Prostate gland (tissue), 2 donors: ENCODE measurements at places on chromosomes 4 and X. TPM values are rescaled to one million over a fixed set of nuclear protein-coding genes. Genes with fewer than 3 reads are reported as not detected.

GRCh38 chr4:166039822-166040221 is 166.8 kb downstream of the TLL1 start:
- H3K36me3 ChIP-seq: no peaks in the 10 kb centered on the region
- H3K4me1 ChIP-seq: no peaks in the 10 kb centered on the region
- DNase-seq: no peak
- H3K4me3 ChIP-seq: no peak overlapping the region

GRCh38 chr4:113499696-113500095 is 261.8 kb downstream of the CAMK2D start:
- H3K36me3 ChIP-seq: no peaks in the 10 kb centered on the region
- no peaks in the 10 kb centered on the region for H3K27me3 ChIP-seq
- no peak overlapping the region for H3K4me3 ChIP-seq
- no peak for DNase-seq
- no peaks in the 10 kb centered on the region for H3K4me1 ChIP-seq

GRCh38 chrX:16240231-16240905 is 73.1 kb downstream of the MAGEB17 start:
- H3K27ac ChIP-seq: no peak overlapping the region
- no peak overlapping the region for H3K4me3 ChIP-seq
- H3K36me3 ChIP-seq: no peaks in the 10 kb centered on the region
- DNase-seq: no peak

DNA sequence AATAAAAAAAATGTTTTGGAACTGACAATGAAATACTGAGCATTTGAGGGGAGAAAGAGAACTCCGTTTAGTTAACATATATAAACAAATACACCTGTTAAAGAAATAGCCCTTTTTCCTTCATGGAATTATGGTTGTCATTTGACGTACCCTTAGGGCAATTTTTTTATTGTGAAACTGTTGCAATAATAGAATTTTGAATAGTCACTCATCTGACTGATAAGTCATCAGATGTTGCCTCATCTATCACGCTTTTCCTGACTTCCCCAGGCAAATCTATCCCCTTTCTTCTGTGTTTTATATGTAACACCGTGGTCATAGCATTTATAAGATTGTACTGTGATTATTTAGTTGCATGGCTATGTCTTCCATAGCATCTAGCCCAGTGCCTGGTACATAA is 69.0 kb upstream of the HDAC8 start:
- H3K27me3 ChIP-seq: no peaks in the 10 kb centered on the region
- H3K4me3 ChIP-seq: no peak overlapping the region
- no peak for DNase-seq

GRCh38 chr4:80182237-80182866 is 15.0 kb upstream of the PRDM8 start:
- no peaks in the 10 kb centered on the region for H3K27me3 ChIP-seq
- H3K4me1 ChIP-seq: no peaks in the 10 kb centered on the region
- H3K4me3 ChIP-seq: no peak overlapping the region
- DNase-seq: no peak
- H3K27ac ChIP-seq: no peak overlapping the region
- no peaks in the 10 kb centered on the region for H3K36me3 ChIP-seq

- H3K36me3 ChIP-seq: no peaks in the 10 kb centered on the region
- H3K4me3 ChIP-seq: peak overlapping the region; percentile 15
- no peaks in the 10 kb centered on the region for H3K27me3 ChIP-seq
- H3K27ac ChIP-seq: no peak overlapping the region
- no peaks in the 10 kb centered on the region for H3K4me1 ChIP-seq
These were observed 4.0 kb upstream of the ZNF518B start for GRCh38 chr4:10461091-10461849.

DNA sequence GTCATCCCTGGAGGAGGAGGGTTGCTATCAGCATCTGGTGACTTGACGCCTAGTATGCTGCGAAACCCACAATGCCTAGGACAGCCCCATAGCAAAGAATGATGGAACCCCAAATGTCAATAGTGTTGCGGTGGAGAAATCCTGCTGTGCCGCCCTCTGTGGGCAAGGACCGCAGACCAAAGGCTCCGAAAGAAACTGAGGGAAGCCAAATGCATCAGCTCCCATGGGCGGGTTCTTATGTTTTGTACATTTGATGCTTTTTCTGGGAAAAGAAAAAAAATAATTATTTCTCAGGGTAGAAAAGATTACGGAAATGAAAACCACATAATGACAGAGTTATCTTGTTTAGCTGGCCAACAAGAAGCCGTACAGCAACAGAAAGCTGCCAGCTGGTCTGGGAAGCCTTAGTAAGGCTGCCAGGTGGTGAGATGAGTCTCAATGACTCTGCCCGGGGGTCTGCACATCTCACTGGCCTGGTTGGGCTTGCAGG is 95.0 kb upstream of the TBL1X start:
- DNase-seq: no peak
- H3K27me3 ChIP-seq: no peaks in the 10 kb centered on the region
- no peaks in the 10 kb centered on the region for H3K4me1 ChIP-seq
- no peaks in the 10 kb centered on the region for H3K36me3 ChIP-seq
- no peak overlapping the region for H3K27ac ChIP-seq

DNA sequence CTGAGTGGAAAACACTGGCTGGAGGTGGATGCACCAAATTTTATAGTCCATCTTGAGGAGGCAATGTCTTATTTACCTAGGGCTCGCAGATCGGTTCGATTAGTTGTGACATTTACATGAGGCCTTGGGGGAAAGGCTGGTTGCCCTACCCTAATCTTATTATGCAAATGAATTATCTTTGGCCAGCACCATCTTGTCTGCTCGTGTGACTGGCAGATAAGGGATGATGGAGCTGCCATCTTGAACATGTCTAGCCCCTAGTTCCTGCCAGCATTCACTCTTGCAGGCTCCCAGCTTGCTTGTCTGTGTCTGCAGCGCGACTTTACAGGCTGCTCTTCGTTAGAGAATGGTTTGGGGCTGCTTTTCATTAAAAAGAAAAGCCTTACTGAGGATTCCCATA is 61.9 kb downstream of the SEC24B start:
- H3K36me3 ChIP-seq: no peaks in the 10 kb centered on the region
- no peaks in the 10 kb centered on the region for H3K27me3 ChIP-seq

GRCh38 chrX:6095469-6095868 is 133.2 kb downstream of the NLGN4X start:
- H3K36me3 ChIP-seq: no peaks in the 10 kb centered on the region
- no peaks in the 10 kb centered on the region for H3K27me3 ChIP-seq
- DNase-seq: no peak
- H3K27ac ChIP-seq: no peak overlapping the region
- no peaks in the 10 kb centered on the region for H3K4me1 ChIP-seq
- H3K4me3 ChIP-seq: no peak overlapping the region

DNA sequence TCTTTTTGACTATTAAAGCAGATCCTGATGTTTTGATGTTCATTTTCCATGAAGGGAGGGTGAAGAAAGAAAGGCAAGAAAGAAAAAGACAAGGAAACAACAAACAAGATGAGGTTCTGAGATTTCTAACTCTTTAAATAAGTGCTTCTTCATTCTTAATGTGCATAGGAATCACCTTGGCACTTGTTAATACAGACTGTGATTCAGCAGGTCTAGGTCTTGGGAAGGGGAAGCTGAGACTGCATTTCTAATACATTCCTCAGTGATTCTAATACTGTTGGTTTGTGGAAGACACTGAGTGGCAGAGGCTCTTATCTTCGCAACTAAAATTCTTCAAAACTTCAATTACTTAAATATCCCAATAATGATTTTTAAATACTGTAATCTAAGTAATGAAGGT is 95.2 kb upstream of the NAP1L5 start:
- no peak overlapping the region for H3K27ac ChIP-seq
- DNase-seq: no peak
- H3K4me3 ChIP-seq: no peak overlapping the region
- no peaks in the 10 kb centered on the region for H3K36me3 ChIP-seq

DNA sequence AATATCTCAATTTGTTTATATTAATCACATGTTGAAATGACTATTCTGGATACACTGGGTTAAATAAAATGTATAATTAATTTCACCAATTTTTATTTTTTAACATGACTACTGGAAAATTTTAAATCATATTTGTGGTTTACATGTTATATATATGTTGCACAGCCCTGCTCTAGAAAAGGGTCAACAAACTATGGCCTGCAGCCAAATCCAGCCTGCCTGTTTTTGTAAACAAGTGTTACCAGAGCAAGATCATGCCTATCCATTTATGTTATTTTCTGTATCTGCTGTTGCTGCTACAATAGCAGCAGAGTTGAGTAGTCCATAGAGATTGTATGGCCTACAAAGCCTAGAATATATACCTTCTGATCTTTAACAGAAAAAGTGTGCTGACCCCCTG is 1.2 kb downstream of the TCEANC start:
- H3K4me3 ChIP-seq: no peak overlapping the region
- no peaks in the 10 kb centered on the region for H3K27me3 ChIP-seq
- H3K27ac ChIP-seq: no peak overlapping the region
- no peaks in the 10 kb centered on the region for H3K4me1 ChIP-seq

DNA sequence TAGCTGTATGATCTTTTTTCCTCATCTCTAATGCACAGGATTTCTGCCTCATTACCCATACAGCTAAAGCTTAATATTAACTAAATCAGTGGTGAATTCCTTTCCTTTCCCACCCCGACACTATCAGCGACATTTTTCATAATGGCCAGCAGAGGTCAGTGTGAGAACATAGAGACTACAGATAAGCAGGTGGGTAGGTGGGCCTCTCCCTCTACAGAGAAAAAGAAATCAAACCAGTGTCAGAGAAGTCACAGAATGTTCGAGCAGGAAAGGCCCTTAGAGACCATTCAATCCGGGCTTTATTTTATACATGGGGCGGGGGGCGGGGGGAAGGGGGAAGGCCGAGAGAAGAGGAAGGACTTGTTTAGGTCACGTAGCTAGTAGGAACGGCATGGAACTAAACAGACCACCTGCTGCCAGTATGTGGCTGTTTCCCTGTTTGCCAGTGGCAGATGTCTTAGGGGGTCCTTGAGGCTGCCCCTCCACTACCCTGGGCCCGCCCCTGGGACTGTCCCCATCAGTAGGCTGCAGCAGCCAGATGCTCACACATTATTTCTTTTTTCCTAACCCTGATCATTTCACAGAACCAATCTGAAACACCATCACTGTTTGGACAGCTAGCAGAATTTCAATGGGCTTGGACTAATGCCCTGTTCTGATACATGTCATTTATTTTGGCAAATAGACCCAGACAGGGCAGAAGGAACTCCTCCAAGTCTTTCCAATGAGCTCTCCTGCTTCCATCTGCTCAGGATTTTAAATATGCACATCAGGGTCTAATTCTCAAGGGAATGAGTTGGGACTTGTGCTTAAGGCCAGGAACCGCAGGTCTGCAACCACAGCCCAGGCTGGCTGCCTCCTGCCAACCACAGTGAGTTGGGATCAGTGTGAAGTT is 133.4 kb downstream of the ATG4A start:
- H3K4me1 ChIP-seq: no peaks in the 10 kb centered on the region
- DNase-seq: peak; percentile 22
- H3K36me3 ChIP-seq: no peaks in the 10 kb centered on the region
- peak overlapping the region; percentile 22 for H3K27ac ChIP-seq
- H3K27me3 ChIP-seq: no peaks in the 10 kb centered on the region

GRCh38 chrX:132488819-132489577 is at the start of gene MBNL3:
MBNL3 (minus strand) TSS chrX:132489038; CDS start chrX:132439611, 49,427 bp downstream.
- DNase-seq: peak; percentile 26
- peak within 1 kb of the TSS; percentile 49 for H3K4me3 ChIP-seq
- no peaks in the 10 kb centered on the region for H3K4me1 ChIP-seq
- H3K36me3 ChIP-seq: no peaks in the 10 kb centered on the region
- peak within 1 kb of the TSS; percentile 77 for H3K27ac ChIP-seq

DNA sequence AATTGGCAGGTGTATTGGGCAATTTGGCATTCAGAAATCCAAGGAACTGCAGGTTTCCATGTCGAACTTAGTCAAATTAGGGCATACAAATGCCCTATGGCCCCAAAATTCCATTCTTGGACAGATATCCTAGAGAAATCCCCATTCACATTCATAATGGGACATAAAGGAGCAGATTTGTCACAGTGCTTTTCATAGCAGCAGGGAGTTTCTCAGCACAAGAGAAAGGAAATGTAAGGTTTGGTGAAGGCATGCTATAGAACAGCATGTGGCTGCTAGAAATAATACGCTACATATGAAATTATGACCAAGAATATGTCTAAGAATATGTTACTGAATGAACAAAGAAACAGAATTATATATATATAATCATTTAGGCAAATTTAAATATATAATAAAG is 437.5 kb upstream of the BOD1L1 start:
- DNase-seq: no peak
- no peak overlapping the region for H3K4me3 ChIP-seq
- H3K27me3 ChIP-seq: no peaks in the 10 kb centered on the region
- no peaks in the 10 kb centered on the region for H3K36me3 ChIP-seq

- no peaks in the 10 kb centered on the region for H3K36me3 ChIP-seq
- DNase-seq: no peak
- H3K27me3 ChIP-seq: no peaks in the 10 kb centered on the region
- no peak overlapping the region for H3K27ac ChIP-seq
These were observed 49.9 kb upstream of the FHDC1 start for GRCh38 chr4:152886201-152886600.

DNA sequence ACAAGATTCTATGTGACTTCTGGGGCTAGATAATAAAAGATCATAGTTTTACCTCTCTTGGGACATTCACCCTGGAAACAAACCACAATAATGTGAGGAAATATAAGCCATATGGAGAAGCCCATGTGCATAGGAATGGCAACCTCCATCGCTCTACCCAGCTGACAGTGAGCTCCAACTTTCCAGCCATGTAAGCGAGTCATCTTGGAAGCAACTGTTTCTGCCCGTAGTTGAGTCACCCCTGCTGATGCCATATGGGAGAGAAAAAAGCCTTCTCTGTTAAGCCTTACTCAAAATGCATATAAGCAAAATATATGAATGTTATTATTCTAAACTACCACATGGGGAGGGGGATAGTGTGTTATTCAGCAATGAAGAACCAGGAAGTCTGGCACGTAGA is 31.4 kb upstream of the RELL1 start:
- H3K4me3 ChIP-seq: no peak overlapping the region
- no peaks in the 10 kb centered on the region for H3K36me3 ChIP-seq
- no peaks in the 10 kb centered on the region for H3K4me1 ChIP-seq
- H3K27ac ChIP-seq: no peak overlapping the region
- no peaks in the 10 kb centered on the region for H3K27me3 ChIP-seq

- H3K27ac ChIP-seq: no peak overlapping the region
- no peak overlapping the region for H3K4me3 ChIP-seq
- no peaks in the 10 kb centered on the region for H3K27me3 ChIP-seq
- H3K4me1 ChIP-seq: no peaks in the 10 kb centered on the region
- DNase-seq: no peak
These were observed 99.3 kb upstream of the PRKG2 start for GRCh38 chr4:81314196-81314896.

- no peaks in the 10 kb centered on the region for H3K4me1 ChIP-seq
- H3K27ac ChIP-seq: no peak overlapping the region
- no peak overlapping the region for H3K4me3 ChIP-seq
- H3K27me3 ChIP-seq: no peaks in the 10 kb centered on the region
- no peaks in the 10 kb centered on the region for H3K36me3 ChIP-seq
- no peak for DNase-seq
These were observed 22.9 kb upstream of the STPG2 start for GRCh38 chr4:98166025-98166730.

GRCh38 chr4:176300565-176300964 is 19.2 kb upstream of the SPCS3 start:
- DNase-seq: no peak
- no peaks in the 10 kb centered on the region for H3K36me3 ChIP-seq
- H3K27me3 ChIP-seq: no peaks in the 10 kb centered on the region
- no peak overlapping the region for H3K4me3 ChIP-seq

GRCh38 chrX:123860983-123861382 is 1.1 kb downstream of the XIAP start:
- H3K4me3 ChIP-seq: peak overlapping the region; percentile 51
- H3K27me3 ChIP-seq: no peaks in the 10 kb centered on the region
- no peaks in the 10 kb centered on the region for H3K4me1 ChIP-seq
- DNase-seq: peak; percentile 4

Gene OPHN1
- 18.7 TPM for total RNA-seq

Gene PDGFC
- total RNA-seq: 18.6 TPM

Gene KIT
- total RNA-seq: 8.7 TPM

Gene PLXNB3
- 52.7 TPM for total RNA-seq

Gene TASL
- total RNA-seq: 0.18 TPM

Gene BLOC1S4
- 20.4 TPM for total RNA-seq

Gene MAGEE2
- 0.36 TPM for total RNA-seq
